Activated T-helper 1 cell treated with Interleukin-2 at 50 U/mL for 16 hours (primary cell): ENCODE measurements at places on chromosomes 7 and 10.

DNA sequence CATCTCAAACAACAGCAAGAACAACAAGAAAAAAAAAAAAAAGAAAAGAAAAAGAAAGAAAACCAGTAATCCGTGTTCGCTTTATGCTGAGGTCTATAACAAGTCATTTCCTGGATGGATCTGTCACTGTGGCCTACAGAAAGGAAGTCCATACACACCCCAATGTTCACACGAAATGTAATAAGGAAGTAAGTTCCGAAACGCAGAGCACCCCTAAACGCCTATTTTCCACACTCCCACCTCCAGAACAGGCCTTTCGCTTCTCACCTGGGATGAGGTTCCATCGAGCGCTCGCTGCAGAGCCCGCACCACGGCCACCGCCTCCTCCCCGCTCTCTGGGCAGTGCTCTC, 735 bp downstream of the ZNF394 start:
- DNase-seq = peak; percentile 1

DNA sequence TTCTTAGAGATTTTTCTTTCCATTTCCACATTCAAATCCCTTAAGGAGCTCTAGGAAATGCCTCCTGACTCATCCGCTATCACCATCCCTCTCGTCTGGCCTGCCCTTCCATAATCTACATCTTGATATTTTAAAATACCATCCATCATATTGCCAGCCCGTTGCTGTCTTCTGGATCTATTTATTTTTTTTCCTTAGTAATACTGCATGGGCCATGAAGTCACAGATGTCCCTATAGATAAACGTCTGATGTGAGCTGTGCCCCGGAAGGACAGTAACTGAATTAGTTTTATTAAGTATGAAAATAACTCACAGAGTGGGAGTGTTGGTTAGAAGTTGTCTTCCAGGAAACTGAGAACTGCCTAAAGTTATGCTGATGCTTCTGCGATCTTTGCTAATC, 76.2 kb downstream of the KLF6 start:
- DNase-seq = no peak

GRCh38 chr10:43094085-43094484, 17.2 kb downstream of the RET start:
- DNase-seq = no peak

GRCh38 chr7:5349005-5349380, 66.2 kb downstream of the SLC29A4 start:
- no peak for DNase-seq

- no peak for DNase-seq
Measured at GRCh38 chr7:136555933-136556332, 312.5 kb upstream of the CHRM2 start.

GRCh38 chr10:63611078-63611477, 89.9 kb downstream of the REEP3 start:
- no peak for DNase-seq

GRCh38 chr7:98788966-98789365, 80.8 kb downstream of the TMEM130 start:
- DNase-seq = no peak

DNA sequence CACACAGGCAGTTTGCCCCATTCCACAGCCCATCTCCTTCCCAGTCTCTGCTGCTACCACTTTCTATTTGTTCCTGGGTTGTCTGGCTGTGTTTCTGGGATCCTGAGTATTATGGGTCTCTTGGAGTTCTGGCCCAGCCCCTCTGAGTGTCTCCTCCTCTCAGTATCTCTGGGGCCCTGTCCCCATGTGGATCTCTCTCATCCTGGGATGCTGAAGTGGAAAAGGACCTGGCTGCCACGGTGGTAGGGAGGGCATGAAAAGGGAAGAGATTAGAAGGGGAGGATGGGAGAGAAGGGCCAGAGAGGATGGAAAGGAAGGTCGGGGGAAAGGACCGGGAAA, 54.5 kb upstream of the LBX1 start:
- no peak for DNase-seq

GRCh38 chr7:4017785-4018184, 664.3 kb upstream of the FOXK1 start:
- no peak for DNase-seq

DNA sequence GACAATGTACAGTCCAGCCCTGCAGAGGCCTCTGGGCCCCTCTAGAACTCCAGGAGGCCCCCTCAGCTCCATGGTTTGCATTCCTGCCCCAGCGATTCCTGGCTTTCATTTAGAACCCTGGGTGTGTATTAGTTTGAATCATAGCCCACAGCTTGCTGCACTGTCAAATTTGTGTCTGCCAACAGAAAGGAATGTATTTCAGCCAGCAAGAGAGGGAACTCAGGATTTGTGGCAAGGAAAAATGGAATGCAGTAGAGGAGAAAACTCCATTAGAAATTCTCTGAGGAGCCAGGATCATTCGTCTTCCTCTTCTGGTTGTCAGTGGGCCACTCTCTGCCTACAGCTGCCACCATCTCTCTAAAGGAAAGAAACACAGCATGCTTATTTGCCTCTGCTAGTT, 27.9 kb upstream of the WDR11 start:
- DNase-seq = no peak

DNA sequence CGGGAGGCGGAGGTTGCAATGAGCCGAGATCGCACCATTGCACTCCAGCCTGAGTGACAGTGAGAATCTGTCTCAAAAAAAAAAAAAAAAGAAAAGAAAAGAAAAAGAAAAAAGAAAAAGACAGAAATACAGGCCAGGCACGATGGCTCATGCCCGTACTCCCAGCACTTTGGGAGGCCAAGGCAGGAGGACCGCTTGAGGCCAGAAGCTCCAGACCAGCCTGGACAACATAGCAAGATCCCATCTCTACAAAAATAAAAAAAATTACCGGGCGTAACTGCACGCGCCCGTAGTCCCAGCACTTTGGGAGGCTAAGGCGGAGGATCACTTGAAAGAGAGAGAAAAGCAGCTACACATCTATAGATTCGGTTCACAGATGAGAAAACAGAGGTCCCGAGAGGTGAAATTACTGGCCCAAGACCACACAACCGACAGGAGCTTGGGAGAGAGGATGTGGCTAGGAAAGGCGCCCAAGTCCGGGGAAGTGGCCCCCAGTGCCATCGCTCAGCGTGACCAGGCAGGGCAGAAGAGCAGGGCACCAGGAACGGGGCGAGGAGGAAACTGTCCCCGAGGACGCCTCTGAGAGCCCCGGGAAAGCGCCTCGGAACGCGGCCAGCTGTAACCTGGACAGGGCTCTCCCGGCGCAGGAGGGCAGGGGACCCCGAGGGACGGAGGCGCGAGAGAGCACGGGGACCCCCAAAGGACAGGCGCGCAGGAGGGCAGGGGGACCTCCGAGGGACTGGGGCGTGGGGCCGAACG, 612 bp downstream of the SNX8 start:
- no peak for DNase-seq
